ENCODE measurements at places on chromosomes 12 and 14.

GRCh38 chr14:96580566-96580965, 78.4 kb downstream of the PAPOLA start:
- no peak for DNase-seq

DNA sequence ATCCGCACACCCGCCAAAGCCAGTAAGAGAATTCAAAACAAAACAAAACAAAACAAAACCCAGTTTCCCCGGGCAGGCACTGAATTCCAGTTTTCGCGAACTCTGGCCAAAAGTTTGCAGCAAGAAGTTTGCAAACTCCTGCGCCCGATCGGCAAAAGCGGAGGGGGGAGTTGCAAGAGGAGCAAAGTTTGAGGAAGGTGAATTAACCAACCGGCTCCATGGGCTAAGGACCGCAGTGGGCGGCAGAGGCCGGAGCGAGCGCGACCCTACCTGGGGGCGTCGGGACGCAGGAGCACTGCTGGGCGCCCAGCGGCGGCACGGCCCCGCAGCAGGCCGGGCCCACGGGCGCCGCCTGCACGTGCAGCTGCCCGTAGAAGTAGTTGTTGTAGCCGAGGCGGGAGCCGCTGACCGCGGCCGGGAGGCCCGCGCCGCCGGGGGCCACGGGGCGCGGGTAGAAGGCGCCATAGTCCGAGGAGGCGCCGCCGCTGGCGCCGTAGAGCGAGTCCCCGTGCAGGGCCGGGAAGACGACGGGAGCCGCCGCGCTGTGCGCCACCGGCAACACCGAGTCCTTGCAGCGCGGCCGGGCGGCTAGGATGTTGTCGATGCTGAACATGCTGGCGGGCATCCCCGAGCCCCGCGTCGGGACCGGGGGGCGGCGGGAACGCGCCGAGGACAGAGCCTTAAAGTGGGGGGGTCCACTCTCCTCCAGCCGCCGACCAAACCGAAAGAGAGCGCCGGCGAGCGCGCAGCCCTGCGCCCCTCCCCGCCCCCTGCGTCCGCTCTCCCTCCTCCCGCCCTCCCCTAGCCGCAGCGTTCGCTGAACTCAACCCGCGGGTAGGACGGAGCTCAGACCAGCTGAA, at the start of gene GSC:
Gene GSC (minus strand): TSS at position 723 of the 860 bp plus-strand sequence. CDS start 98 bp downstream, at position 625.
- DNase-seq, result no peak

DNA sequence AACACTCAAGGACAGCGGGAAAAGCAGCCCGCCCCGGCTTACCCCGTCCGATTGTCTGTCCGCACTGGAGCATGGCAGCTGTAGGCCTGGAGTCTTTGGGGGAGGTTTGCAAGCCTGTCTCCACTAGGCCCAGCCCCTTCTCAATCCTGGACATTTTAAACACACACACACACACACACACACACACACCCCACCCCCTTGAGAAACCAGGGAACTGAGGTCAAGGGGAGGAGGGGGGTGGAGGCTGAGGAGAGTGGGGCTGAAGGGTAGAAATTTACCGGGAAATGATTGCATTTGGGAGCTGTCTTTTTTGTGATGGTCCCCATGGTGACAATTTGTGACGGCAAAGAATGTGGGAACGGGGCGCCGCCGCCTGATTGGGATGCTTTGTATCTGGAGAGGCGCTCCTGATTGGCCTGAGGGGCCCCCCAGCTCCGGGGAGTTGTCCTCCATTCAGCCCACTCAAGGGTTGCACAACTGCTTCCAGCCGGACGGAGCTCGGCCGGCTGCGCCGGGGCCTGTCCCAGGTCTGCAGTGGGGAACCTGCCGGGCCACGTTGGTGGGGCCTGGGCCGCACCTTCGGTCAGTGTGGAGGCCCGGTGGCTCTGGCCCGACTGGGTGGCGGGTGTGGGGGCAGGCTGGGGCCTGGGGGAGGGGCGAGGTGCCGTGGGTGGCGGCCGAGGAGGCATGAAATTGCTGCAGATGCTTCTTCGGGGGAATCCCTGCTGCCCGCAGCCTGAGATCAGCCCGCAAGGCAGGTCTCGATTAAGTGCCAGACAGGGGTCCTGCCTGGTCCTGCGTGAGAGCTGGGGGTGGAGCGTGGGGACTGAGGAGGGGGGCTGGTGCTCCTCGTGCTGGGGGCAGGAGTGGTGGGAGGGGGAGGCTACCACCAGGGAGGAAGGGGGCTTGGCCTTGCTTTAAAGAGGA, at the start of gene FAM181A:
Gene FAM181A (plus strand): TSS at position 472 of the 927 bp plus-strand sequence. CDS start 942 bp downstream, outside the sequence.
- DNase-seq, result no peak

DNA sequence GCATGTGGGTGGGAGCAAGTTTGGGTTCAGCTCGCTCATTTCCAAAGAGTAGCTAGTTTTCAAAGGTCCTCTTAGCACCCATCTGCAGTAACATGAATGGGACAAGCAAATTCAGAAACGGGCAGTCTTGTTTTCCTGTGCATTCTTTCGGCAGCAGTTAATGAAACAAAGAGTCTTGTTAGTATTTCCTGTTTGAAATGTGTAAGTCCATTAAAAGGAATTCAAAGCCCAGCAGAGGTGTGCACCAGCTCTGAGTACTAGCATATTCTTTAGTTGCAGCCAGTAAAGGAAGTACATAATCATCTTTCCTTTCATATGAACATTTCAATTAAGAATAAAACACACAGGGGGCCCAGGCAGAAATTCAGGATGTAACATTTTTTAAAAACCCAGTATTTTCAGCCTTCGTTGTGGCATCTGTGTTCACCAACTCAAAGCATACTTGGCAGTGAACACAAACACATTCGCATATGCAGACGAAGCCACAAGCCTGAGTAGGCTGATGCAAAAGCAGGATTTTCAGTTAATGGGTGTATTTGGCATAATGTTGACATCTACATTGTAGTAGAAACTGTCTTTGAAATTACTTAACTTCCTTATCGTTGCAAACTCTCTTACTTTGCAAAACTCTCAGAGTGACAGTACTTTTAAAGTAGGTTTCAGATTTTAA, 570.0 kb upstream of the FLRT2 start:
- no peak for DNase-seq

- no peak for DNase-seq
Observed at GRCh38 chr14:64639340-64639821, 64.8 kb upstream of the PLEKHG3 start.

GRCh38 chr12:47277972-47278448, 198.3 kb upstream of the AMIGO2 start:
- no peak for DNase-seq

- DNase-seq, result no peak
Observed at GRCh38 chr14:43540948-43541347, 966.1 kb downstream of the FSCB start.

DNA sequence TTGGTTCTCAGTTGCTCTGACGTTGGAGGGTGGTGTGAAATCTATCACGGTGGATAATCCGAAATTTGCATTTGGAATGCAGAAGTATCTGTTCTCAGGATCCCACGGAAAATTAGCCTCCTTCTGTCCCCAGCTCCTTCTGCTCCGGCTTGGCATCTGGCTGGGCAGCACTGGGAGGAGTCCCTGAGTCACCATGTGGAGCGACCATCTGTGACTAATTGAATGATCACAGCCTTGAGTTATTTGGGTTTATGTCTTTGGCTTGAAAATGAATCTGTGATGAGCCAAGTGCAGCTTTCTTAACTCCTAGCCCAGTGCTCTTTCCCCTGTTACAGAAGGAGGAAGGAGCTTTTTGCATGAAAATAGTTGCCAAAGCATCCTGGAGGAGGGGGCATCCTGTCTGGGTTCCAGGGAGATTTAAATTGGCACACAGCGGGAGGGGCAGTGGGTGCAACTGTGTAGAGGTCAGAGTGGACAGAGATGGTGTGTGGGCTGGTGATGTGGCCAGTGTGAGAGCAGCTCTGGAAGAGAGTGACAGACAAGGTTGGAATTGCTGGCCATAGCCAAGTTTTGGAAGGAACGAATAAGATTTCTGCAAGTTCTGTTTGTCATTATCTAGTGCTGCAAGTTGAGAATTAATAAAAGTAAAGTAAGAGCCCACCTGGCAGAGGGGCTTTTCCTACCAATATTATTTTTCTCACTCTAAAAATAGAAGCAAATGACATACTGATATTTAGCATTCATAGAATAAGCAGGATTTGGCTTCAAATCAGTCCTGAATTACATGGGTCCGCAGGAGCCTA, 74.4 kb downstream of the SLC24A4 start:
- no peak for DNase-seq

Data from CD4-positive, alpha-beta T cell treated with Interleukin-10 for 1 hour (primary cell).